ENCODE measurements at places on chromosomes 5 and 9.
A peak's percentile ranks its signal among the peaks of the same experiment; 100 is the strongest.

DNA sequence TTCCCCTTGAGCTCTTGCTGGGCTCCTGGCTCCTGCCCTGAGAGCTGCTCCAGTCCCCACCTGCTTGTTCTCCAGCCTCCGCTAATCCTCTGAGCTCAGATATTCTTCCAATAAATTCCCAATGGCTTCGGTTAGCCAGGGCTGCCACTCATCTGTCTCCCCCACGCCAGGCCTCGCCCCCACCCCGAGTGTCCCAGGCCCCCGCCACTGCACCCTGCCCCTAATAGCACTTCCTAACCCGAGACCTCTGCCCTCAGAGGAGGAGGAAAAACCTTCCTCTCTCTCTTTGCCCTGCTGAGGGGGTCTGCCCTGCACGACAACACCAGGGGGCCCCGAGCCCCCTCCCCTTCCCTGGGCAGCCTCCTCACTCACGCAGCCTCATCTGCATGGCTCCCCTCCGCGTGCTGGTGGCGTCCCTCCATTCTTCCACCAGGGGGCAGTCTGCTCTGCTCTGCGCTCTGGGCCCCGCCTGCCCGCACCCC is 5.4 kb upstream of the LCN15 start:
- peak; percentile 32 for DNase-seq

DNA sequence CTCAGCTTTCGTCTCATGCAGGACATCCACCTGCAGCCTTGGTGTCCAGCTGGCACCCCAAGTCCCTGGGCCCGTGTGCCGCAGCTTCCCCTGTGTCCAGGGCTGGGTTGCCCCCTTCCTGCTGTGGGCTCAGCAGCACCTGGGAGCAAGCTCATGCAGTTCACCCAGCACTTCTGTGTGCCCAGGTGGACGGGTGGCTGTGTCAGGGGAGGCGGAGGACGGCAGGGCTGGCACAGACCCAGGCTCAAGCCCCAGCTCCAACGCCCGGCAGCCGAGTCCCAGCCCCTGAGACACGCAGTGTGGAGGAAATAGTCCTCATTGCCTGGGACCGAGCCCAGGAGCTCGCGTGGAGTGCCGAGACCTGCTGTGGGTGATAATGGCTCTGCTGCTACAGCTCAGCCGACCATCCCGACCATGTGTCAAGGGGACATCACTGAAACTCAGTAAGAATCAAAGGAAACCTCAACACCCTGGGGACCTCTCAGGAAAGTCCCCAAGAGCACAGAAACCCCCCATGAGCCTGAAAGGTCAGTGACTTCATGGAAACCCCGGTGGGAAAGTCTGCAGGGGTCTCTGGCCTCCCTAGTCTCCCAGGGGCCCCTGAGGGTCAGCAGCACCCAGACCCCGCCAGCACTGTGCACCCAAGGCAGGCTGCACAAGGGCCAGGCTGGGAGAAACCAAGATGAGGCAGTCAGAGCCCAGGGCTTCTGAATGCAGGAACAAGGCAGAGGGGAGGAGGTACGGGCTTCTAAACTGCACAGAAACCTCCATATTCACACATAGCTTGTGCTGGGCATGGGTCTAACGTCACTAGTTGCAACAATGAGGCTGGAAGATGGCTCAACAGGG is 38.8 kb downstream of the LPCAT1 start:
- DNase-seq, result peak; percentile 58

DNA sequence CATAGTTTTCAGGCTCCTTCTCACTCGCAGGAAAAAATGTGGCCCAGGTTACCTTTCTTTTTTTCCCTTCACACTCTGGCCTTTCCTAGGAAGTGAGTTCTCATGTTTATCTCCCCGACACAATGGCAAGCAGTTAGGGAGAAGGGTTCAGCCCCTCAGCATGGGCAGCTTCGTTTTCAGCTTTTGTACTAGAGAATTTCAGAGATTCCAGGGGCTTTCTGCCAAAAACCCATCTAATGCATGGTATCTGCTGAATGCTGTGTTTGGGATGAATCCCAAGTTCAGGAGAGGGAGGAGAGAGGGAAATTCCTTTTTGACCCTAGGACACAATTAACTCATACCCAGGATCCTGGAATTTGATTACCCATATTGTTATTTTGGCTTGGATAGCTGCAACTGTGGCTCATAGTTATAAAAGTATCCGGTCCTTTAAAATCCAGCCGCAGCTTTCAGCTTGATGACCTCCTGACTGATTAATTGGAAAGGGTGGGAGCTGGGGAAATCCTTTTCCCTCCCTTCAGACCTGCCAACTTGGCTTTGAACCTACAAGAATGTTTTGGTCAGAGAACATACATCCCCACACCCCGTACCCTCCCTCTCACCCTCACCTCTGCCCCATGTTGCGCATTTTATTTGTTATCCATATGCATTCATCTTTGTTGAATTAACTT is 78.4 kb downstream of the TMEM252 start:
- DNase-seq, result no peak

DNA sequence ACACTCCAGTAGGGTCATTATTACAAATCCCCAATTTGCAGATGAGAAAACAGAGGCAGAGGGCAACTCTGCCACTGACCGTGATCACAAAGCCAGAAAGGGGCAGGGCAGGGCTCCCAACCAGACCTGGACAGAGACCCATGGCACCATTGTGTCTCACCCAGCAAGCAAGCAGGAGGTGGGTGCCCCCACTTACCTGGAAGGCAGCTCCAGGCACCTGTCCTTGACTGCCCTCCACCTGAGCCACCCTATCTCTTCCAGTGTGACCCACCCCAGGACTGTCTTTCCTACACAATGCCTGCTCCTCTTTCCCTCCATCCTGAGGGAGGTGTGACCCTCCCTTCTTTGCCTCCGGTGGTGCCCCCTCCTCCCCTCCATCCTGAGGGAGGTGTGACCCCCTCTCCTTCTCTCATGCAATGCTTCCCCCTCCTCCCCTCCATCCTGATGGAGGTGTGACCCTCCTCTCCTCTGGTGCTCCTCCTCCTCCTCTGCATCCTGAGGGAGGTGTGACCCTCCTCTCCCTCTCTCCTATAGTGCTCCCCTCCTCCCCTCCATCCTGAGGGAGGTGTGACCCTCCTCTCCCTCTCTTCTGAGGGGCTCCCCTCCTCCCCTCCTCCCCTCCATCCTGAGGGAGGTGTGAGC is 198.0 kb downstream of the MED10 start:
- no peak for DNase-seq

- no peak for DNase-seq
These were observed 5.7 kb downstream of the ASS1 start for GRCh38 chr9:130450344-130451003.

GRCh38 chr5:33692980-33693379 is 198.8 kb downstream of the ADAMTS12 start:
- DNase-seq, result no peak

DNA sequence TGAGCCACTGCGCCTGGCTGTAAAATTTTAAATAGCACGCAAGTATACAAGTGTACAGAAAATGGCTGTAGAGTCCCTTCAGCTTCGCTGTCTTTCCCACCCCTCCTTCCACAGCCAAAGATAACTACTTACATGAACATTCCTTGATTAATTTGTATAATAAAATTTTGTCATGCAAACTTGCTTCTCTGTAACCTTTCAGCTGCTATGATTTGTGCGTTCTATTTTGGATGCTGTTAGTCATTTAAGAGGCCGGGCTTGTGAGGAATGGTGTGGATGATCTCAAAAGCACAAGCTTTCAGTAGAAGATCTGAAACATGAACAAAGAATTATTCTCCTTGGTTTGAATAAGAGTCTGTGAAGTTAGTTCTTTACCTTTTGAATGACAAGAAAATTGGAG is 115.0 kb upstream of the TLE1 start:
- DNase-seq, result no peak

DNA sequence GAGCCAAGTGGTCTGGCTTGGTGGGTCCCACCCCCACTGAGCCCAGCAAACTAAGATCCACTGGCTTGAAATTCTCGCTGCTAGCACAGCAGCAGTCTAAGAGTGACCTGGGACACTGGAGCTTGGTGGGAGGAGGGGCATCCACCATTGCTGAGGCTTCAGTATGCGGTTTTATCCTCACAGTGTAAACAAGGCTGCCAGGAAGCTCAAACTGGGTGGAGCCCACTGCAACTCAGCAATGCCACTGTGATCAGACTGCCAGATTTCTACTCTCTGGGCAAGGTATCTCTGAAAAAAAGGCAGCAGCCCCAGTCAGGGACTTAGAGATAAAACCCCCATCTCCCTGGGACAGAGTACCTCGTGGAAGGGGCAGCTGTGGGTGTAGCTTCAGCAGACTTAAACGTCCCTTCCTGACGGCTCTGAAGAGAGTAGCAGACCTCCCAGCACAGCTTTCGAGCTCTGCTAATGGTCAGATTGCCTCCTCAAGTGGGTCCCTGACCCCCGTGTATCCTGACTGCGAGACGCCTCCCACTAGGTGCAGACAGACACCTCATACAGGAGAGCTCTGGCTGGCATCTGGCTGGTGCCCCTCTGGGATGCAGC is 18.2 kb upstream of the STK32A start:
- DNase-seq, result no peak

DNA sequence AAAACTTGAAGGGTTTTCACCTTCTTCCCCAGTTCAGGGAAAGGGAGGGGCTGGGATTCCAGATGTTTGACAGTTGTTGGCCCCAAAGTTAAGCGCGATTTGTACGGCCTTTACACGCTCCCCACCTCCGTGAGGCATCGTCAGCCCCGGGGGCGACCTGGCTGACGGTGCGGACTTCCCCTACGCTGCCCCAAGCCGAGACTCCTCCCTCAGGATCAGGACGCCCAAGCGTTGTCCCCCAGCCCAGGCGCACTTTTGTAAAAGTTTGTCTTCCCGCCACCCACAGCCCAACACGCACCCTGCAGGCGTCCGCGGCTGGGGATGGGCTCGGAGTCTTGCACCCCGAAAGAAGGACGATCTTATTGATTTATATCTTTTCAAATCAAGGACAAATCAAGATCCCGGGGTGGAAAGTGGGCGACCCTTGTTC is 713 bp downstream of the MOB3B start:
- peak; percentile 69 for DNase-seq

- no peak for DNase-seq
These were observed 10.5 kb upstream of the NR4A3 start for GRCh38 chr9:99811172-99811571.

- DNase-seq, result no peak
These were observed 1.0 kb downstream of the PRDM6 start for GRCh38 chr5:123089914-123090660.

- no peak for DNase-seq
These were observed 48.3 kb upstream of the ICE1 start for GRCh38 chr5:5374009-5374715.

GRCh38 chr9:37639109-37639762 is 11.5 kb upstream of the FRMPD1 start:
- DNase-seq, result no peak

- DNase-seq, result no peak
These were observed 4.6 kb upstream of the RGMB start for GRCh38 chr5:98768960-98769209.

DNA sequence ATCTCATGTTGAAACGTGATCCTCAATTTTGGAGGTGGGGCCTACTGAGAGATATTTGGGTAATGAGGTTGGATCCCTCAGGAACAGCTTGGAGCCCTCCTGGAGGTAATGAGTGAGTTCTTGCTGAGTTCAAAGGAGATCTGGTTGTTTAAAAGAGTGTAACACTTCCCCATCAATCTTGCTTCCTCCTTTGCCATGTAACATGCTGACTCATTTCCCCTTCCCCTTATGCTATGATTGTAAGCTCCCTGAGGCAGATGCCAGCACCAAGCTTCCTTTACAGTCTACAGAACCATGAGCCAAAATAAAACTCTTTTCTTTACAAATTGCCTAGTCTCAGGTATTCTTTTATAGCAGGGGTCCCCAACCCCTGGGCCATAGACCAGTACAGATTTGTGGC is 352.3 kb downstream of the SLCO4C1 start:
- DNase-seq, result no peak

- DNase-seq, result no peak
These were observed 22.3 kb downstream of the ATPSCKMT start for GRCh38 chr5:10227379-10227778.

- DNase-seq, result no peak
These were observed 741.5 kb upstream of the RGMB start for GRCh38 chr5:98031926-98032325.

DNA sequence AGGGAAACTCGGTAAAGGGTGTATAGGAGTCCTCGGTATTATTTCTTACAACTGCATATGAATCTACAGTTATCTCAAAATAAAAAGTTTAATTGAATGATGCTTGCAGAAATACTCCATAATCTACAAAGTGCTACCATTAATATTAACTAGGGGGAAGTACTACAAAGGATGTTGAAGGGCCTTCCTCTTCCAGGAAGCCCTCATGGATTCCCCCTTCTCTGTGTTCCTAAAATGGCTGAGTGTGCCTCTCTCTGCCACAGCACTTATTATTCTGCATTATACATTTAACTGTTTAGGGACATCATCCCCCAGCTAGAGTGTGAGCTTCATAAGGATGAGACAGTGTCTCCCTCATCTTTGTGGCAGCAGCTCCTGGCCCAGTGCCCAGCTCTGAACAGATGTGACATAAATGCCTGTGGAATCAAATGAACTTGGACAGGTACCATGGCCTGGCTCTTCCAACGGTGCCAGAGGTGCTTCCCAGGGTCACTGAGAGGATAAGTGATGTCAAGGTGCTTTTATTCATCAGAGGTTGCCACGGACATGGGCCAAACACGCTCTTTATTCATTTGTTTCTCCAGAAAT is 99.5 kb downstream of the PAX5 start:
- DNase-seq, result no peak

- DNase-seq, result no peak
These were observed 71.9 kb downstream of the ECPAS start for GRCh38 chr9:111412280-111412679.

- DNase-seq, result no peak
These were observed 136.7 kb downstream of the FAM114A2 start for GRCh38 chr5:153902016-153902415.

DNA sequence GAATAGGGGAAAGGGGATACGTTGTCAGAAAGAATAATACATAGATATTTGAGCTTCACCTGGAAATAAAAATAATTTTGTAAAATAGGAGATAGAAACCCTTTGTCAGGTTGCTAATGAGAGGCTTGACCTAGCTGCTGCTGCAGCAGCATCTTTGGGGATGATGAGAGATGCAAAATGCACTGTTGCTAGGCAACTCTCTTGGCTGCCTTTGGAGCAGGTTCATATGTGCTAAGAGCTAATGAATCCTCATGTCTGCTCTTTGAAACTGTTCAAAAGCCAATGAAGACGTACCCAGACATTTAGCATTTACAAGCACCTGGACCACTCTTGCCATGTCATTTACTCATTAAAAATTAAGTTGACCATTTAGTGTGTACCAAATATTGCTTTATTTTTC is 121.7 kb downstream of the FOCAD start:
- no peak for DNase-seq

All from CD4-positive, alpha-beta T cell treated with Interferon gamma for 1 hour (primary cell).